Fibroblast of upper back skin (primary cell): ENCODE measurements at places on chromosomes 2 and 18.

DNA sequence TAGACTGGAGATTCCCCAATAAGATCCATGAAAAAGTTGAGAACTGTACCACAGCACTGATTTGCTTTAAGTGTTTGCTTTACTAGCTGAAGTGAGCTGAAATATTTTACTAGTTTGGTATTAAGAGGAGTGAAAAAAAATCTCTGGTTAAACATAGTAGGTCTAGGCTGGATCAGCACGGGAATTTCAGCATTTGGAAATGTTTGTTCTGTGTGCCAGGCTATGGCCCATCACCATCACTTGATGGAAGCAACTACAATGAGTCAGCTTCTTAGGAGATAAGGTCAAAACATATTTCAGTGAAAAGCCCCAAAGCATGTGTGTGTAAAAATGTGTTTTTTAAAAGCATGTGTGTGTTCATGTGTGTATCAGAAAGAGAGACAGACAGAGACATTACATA, 131.4 kb upstream of the DNMT3A start:
- DNase-seq: no peak

DNA sequence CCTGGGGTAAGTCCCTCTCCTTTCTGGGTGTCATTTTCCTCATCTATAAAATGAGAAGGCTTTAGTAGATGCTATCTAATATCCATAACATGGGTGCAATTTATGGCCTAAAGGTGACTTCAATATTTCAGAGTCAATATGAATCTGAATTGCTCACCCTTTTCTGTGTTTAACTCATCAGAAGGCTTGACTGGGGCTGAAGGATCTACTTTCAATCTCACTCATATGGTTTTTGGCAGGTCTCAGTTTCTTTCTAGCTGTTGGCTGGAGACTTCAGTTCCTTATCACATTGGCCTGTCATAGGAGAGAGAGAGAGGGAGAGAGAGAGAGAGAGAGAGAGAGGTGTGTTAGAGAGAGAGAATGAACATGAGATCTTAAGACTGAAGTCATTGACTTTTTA, 343.7 kb upstream of the MEX3C start:
- no peak for DNase-seq

DNA sequence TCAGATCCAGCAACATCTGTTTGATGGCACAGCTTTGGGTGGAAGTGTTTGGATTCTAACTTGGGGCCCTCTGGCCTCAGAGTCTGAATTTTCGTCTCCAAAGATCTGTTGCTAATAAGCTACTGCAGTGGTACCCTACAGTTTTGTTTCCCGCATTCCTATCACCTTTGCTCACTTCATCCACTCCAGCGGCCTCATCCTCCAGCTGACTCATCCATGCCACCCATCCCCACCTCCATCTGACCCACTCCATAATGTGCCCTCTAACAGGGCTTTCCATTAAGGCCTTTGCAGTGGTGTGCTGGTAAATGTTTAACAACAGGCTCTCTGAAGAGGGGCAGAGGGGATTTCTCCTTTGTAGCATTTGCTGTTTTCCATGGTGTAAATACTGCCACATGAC, 225.5 kb downstream of the TGIF1 start:
- peak; percentile 43 for DNase-seq

DNA sequence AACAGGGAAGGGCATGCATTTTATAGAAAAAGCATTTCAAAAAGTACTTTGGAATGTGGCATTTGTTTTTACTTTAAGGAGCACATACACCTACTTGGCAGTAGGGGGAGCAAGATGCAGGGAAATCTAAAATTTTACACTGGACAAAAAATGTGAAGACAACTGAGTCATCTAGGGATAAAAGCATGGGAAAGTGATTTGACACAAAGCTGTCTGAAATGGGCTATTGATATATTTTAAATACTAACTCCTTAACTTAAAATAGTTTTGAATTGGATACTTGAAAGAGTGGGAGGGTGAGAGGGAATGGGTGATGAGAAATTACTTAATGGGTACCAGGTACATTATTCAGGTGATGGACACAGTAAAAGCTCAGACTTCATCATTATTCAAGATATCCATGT, 15.8 kb downstream of the TMEM200C start:
- DNase-seq: peak; percentile 53

- DNase-seq: peak; percentile 36
Measured at GRCh38 chr2:199484927-199485326, 27.2 kb upstream of the SATB2 start.
